ENCODE measurements at places on chromosomes 12 and 14. TPM values are rescaled to one million over a fixed set of nuclear protein-coding genes. Genes with fewer than 3 reads are reported as not detected.

The PRB2 gene
- not detected for total RNA-seq

The GPR68 gene
- total RNA-seq, result 0.94 TPM

The SMCO2 gene
- not detected for total RNA-seq

The TWF1 gene
- 26.7 TPM for total RNA-seq

The DEGS2 gene
- total RNA-seq, result 0.18 TPM

The NR1H4 gene
- total RNA-seq, result not detected

The KRT85 gene
- not detected for total RNA-seq

The MGST1 gene
- 214 TPM for total RNA-seq

The KCNMB4 gene
- 2.3 TPM for total RNA-seq

The CFL2 gene
- total RNA-seq, result 340 TPM

The CHFR gene
- 17.1 TPM for total RNA-seq

The SLC2A14 gene
- total RNA-seq, result 1.3 TPM

The PDZRN4 gene
- 0.50 TPM for total RNA-seq

The ADCY4 gene
- total RNA-seq, result 19.2 TPM

The ZNF839 gene
- total RNA-seq, result 6.4 TPM

The SRRM4 gene
- 0.13 TPM for total RNA-seq

The LBHD2 gene
- not detected for total RNA-seq

The RAD9B gene
- total RNA-seq, result 2.6 TPM

The KRT4 gene
- total RNA-seq, result not detected

The FBLN5 gene
- 121 TPM for total RNA-seq

The OVCH1 gene
- 0.29 TPM for total RNA-seq

The RASSF9 gene
- total RNA-seq, result 2.1 TPM

The EML5 gene
- total RNA-seq, result 0.56 TPM

The RERGL gene
- total RNA-seq, result 0.44 TPM

The APOF gene
- not detected for total RNA-seq

The TMED8 gene
- total RNA-seq, result 6.7 TPM

The CD163L1 gene
- 10.5 TPM for total RNA-seq

The TC2N gene
- 20.8 TPM for total RNA-seq

The ATL1 gene
- total RNA-seq, result 1.7 TPM

Data from left cardiac atrium (tissue), 4 donors.